ENCODE measurements at places on chromosomes 5 and 9.

DNA sequence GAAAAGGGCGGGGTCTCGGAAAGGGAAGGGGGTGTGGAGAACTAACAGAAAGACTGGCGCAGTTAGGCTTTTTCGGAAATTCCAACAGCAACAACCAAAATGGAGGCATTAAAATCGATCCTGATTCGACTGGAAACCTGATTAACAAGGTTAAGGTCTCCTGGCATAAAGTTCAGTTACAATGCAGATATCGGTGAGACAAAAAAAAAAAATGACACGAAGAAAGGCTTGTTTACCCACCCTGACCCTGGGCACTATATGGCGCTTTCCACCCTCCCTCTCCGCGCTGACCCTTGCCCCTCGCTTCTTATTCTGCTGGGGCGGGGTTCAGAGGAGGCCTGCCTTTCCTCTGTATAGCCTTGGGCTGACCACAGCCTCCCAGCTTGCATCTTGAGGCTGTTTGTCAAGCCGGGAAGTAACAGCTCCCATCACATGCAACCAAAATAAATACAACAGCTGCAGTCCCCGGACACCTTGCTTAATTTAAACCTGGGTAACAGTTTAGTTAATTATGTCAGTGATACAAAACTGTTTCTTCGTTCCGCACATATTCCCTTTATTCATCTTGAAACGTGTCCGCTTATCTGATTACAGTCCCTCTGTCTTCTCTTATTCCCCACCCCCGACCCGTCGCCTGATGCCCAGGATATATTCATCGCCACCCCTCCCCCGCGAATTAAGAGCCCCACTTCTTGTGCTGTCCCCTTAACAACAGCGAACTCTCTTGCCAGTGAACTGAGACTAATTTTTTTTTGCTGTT lies 795 bp upstream of the PJA2 start:
- DNase-seq = peak; percentile 11

GRCh38 chr9:36148311-36149051 lies 11.9 kb downstream of the GLIPR2 start:
- peak; percentile 61 for DNase-seq

GRCh38 chr5:57889558-57889957 lies 406.9 kb upstream of the ACTBL2 start:
- DNase-seq = no peak

DNA sequence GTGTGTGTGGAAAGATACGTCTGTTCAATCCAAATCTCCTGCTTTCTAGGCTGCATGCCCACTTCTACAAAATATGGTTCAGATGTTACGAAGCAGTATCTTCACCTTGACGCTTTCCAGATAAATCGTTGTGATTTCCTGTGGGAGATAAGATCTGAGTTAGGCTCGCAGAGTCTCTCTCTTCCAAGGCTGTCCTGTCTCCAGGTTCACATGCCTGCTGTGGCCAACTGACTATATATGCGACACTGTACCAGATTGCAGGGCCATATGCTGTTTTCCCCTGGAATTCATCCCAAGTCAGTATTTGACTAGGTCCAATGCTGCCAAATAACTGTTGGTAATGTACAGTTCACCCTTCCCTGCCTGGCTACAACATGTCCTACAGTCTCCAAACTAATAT lies 47.9 kb downstream of the TMEM252 start:
- DNase-seq = no peak

- DNase-seq = no peak
Observed at GRCh38 chr9:132288361-132288760, 66.4 kb downstream of the SETX start.

Data from stimulated activated CD8-positive, alpha-beta memory T cell treated with anti-CD3 and anti-CD28 coated beads, Interleukin-15, amount 100 ng/mL, for 1 hour (primary cell).